ENCODE measurements at places on chromosomes 11 and 22. TPM values are rescaled to one million over a fixed set of nuclear protein-coding genes. Genes with fewer than 3 reads are reported as not detected.

Gene HTR3A
- not detected for total RNA-seq

Gene MOV10L1
- total RNA-seq = not detected

Gene OR5A1
- total RNA-seq = not detected

Gene OR52I1
- total RNA-seq = not detected

Gene MN1
- total RNA-seq = 0.10 TPM

Gene SLC22A6
- total RNA-seq = not detected

Gene CDC42EP1
- total RNA-seq = not detected

Gene SMTNL1
- total RNA-seq = not detected

Gene APIP
- total RNA-seq = 30.8 TPM

Gene MAJIN
- 0.20 TPM for total RNA-seq

Gene ZNRD2
- 35.4 TPM for total RNA-seq

Gene GGTLC3
- total RNA-seq = not detected

Gene EMID1
- total RNA-seq = not detected

Gene PRR33
- total RNA-seq = not detected

Gene TYMP
- 126 TPM for total RNA-seq

Gene ARHGAP8
- total RNA-seq = 0.37 TPM

Gene NELL1
- not detected for total RNA-seq

Gene SFI1
- 174 TPM for total RNA-seq

Gene YIF1A
- total RNA-seq = 39.1 TPM

Gene ASPHD2
- total RNA-seq = 8.8 TPM

Gene MEI1
- total RNA-seq = 54.6 TPM

Gene ENTHD1
- total RNA-seq = 0.21 TPM

Gene SMIM35
- 0.27 TPM for total RNA-seq

Gene SULT4A1
- not detected for total RNA-seq

Gene C11orf97
- not detected for total RNA-seq

Gene MRGPRE
- total RNA-seq = not detected

Gene UBQLNL
- total RNA-seq = 0.25 TPM

Gene GAL
- not detected for total RNA-seq

Gene OR52E8
- total RNA-seq = not detected

All from activated CD4-positive, alpha-beta T cell treated with anti-CD3 and anti-CD28 coated beads, Interleukin-2, amount 10 ng/mL, durations not matched to agents 7 days and 5 days (primary cell).